Epithelial cell of proximal tubule (primary cell): ENCODE measurements at places on chromosomes 6 and 20. TPM values are rescaled to one million over a fixed set of nuclear protein-coding genes. Genes with fewer than 3 reads are reported as not detected.

The PI16 gene
- not detected in 2 replicates for total RNA-seq

GRCh38 chr6:135992739-135993138 lies 141.2 kb downstream of the PDE7B start:
- no peak for DNase-seq

DNA sequence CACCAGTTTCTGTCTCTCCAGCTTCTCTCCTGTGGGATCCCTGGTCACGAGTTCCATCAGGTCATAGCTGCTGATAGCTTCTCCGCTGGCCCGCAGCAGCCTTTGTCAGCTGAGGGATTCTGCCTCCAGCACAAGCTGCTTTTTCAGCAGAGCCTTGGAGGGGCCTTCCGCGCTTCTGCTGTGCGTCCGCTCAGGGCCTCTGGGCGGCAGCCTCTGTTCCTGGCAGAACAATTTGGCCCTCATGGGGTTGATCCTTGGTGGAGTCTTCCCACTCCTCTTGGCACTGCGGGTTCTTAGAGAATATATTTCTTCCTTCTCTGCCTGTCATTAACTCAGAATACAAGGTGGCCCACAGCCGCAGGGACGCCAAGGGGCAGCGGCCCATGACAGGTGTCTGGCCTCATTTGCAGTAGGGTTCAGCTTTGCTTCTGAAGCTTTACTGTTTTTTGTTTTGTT lies 158.8 kb downstream of the DTNBP1 start:
- no peak for DNase-seq

DNA sequence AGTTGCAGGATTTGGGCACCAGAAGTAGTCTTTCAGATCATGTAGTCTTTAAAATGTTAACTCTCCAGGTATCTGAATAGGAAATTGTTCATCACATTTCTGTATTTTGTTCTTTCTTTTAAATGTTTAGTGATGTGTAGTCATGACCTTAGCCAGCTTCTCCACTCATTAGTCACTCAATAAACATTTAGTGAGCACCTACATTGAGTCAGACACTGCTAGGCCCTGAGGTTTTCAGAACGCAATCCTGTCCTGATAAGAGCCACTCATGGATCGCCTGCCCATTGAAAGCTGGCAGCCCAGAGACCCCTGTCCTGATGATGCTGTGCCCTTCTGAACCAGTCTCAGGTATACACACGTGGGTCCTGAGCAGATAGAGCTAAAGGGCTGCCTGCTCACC lies 163.4 kb upstream of the HEY2 start:
- no peak for DNase-seq

DNA sequence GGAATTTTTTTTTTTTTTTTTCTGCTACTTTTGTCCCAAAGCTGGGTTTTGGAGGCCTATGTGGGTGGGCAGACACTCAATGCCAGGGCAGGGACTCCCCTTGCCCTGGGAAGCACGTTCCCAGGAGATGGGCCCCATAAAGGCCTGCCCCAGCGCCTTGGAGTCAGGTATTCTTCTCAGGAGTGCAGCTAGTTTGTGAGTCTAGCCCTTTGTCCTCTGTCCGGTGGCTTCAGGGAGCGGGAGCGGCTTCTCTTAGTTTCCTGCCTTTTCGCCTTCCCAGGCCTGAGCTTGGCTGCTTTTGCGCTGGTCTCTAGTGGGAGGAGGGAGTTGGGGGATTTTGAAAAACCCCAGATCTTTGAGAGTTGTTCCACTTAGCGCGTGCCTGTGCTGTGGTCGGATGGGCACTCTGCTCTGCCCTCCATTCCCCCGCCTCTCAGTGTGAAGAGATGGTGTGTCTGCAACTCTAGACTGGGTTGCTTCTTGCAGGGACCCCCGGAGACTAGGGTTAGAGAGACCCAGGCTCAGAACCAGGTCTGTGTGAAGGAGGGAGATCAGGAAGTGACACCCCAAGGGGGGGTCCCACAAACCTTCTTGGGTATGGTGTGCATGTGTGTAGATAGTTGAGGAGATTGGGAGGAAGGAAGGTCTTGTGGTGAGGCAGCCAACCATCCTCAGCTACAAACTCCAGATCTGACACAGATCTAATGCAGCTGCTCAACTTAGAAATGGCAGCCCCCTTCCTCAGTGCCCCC lies 1.3 kb downstream of the PLCG1 start:
- no peak for DNase-seq

DNA sequence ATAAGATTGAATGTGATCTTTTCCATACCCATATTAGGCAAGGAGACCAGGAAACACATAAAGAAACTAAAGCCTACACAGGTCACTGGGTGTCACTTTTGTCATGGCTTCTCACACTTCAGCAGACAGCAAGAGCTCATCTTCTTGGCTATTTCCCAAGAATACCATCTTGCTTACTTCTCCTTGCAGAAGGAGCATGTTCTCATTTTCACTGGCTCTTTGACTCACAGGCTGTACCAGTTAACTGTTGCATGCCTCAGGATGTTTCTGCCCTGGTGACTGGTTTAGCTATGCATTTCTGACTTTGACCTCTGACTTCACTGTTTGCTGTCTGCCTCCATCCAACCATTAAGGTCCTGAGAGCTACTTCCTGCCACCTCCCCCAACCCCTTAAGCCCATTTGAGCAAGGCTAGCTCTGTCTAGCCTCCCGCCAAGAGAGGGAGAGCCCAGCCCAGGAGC lies 40.3 kb upstream of the OGFRL1 start:
- peak; percentile 97 for DNase-seq

DNA sequence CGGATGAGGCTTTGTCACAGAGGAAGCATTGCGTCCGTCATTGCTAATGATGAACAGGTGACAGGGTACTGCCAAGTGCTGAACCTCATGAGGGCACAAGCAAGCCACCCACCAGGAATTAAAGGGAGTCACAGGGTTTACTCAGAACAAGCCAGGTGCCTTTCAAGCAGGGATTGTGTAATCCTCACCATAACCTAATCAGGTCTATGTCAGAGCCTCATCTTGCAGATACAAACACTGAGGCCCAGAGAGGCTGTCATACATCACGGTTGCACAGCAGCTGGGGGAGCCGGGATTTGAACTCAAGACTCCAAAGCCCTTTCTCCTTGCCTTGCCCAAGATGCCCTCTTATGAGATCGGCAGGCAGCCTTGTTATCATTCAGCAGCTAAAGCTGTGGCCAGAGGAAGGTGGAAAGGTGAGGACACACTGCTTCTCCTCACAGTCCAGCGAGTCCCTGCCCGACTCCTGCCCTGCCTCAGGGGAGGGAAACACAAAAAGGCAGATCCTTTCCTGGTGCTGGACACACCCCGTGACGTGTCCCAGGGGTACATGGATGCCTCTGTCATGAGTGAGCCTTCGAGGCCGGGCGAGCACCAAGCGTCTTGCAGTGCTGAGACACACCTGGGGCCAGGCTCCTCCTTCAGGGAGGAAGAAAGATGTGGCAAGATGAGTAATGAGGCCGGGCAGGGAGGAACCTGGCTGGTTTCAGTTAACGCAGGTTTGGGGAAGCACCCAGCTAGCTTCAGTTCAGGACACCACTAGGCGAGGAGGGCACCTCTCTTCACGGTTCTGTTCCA lies 214.9 kb downstream of the LY86 start:
- no peak for DNase-seq

GRCh38 chr6:163354085-163354484 lies 60.4 kb upstream of the QKI start:
- no peak for DNase-seq

DNA sequence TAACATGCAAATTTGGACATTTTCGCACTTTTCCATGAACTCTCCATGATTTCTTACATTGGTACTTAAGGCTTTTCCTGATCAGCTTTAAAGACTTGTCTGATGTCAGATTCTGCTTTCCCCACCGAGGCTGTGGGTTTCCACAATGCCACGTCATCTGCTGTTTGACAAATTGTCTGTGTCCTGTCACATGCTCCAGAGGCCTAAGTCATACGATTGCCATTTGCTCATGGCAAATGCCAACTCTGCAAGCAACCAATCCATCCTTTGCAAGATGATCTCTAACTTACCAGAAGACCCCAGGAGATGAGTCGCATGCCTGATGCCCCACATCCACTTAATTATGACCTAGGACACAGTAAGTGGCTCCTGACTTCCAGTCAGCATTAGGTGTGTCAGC lies 556.5 kb downstream of the BMP2 start:
- no peak for DNase-seq

- no peak for DNase-seq
Observed at GRCh38 chr6:119594907-119595306, 245.3 kb upstream of the MAN1A1 start.
